ENCODE measurements at places on chromosomes 2 and 18.

DNA sequence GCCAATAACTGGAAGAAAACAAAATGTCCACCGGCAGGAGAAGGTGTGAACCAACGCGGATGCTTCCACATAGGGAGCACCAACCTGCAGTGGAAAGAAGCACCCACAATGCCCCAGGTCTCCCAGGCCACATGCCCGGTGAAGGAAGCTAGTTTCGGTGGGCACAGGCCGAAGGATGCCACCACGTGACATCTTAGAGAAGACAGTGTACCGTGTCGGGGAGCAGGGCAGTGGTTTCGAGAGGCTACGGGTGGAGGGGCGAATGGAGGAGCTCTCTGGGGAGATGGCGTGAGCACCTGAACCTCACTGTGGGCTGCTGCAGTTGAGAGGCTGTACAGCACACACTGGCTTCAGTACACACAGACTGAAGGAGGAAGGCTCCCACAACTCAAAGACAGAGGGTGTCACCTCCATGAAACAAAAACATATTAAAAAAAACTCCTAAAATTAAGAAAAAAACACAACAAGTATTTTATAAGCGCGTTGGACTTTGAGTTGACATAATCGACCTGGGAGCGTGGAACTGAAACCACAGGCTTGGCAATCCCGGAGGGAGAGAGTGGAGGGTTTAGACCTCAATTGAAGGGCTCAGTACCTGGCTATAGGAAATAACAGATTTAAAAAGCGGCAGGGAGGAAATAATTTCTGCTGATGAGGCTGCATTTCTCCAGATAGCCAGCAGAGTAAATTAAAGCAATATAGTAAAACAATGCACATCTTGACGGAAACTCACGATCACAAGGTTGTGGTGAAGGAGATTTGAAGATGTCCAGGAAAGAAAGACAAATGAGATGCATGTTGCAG is 160.1 kb downstream of the RTP5 start:
- DNase-seq = peak; percentile 33

DNA sequence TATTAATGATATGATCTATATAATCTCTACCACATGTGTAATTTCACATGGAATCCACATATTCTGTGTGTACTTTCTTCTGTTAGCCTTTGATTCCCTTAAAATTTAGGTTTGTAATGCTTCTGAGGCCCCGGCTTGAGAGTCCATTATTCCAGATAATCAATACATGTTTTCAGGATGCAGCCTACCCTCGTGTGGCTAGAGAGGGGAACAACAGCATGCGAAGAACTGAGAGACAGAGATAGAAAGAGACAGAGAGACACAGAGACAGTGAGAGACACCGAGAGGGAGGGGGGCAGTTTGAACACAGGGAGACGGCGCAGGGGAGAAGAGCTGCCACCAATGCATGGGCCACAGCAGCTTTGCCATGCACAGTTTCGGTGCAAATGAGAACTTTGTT is 185.4 kb downstream of the SNTG2 start:
- no peak for DNase-seq

- no peak for DNase-seq
Observed at GRCh38 chr18:13511961-13512577, 214.3 kb downstream of the FAM210A start.

GRCh38 chr2:28389399-28390240 is 3.0 kb upstream of the FOSL2 start:
- DNase-seq = no peak

DNA sequence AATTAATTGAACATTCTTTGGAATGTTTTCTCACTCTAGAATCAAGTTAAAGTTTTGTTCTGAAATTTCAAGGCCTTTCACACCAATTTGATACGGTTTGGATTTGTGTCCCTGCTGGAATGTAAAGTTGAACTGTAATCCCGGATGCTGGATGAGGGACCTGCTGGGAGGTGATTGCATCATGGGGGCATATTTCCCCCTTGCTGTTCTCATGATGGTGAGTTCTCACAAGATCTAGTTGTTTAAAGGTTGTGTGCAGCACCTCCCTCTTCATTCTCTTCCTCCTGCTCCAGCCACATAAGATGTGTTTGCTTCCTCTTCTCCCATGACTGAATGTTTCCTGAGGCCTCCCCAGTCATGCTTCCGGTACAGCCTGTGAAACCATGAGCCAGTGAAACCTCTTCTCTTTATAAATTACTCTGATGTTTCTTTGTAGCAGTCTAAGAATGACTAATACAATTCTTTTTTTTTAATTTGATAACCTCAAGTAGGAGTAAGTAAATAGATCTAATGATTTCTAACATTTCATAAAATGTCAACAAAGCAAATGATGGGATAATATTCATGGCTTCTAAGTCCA is 144.2 kb upstream of the CDH7 start:
- DNase-seq = no peak

DNA sequence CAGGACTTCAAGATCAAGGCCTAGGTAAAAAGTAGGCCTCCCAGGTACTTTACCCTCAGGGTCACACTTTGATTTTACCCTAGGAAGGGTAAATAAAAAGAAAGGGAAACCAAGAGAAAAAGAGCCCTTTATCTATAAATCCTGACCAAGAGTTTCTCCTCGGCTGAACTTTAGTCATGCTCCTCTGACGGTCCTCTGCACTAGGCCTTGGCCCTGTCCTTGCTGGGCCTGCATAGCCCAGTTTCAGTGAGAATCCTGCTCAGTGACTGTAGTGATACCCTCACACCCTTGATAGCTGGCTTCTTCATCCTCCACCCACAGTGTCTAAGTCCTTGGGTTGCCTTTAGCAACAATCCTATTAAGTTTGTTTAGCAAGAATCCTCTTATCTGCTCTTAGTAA is 20.5 kb upstream of the ITSN2 start:
- no peak for DNase-seq

DNA sequence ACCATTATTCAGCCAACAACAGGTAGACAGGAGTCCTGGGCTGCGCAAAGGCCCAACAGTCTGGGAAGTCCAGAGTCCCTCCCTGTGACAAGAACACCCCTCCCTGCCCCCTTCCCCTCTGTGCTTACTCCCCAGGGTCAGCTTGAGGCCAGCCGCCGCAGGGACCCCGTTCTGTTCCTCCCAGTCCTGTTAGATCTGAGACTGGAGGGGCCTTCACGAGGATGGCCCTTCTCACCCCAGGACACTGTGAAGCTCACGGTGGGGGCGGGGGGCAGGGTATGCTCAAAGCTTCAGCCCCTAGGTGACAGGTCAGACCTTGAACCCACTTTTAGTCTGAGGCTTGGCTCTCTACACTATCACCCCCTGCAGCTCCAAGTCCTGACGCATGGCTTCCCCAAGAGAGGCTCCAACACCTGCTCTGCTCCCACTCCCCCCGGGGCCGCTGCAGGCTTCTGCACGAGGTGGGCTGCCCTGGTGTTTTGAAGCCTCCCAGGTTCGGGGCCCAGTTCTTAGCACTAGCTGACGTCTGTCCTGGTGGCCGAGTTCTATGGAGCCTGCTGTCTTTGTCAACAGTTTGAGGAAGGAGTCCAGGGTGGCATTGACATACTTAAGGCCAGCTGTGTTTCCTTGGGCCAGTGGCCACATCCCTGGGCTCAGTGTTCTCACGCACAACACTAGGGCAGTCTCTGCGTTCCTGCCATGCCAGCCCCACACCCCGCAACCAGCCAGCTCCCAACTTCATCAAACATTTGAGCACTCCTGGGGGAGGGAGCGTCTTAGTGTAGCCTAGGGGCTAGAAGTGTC is 37.2 kb upstream of the HPCAL1 start:
- no peak for DNase-seq

DNA sequence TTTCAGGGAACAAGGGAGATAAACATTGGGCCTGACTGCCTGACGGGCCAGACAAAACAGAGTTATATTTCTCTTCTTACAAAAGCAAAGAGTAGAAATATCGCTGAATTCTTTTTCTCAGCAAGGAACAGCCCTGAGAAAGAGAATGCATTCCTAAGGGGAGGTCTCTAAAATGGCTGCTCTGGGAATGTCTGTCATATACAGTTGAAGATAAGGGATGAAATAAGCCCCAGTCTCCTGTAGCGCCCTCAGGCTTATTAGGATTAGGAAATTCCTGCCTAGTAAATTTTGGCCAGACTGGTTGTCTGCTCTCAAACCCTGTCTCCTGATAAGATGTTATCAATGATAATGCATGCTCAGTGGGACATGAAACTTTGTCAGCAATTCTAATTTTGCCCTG is 134.9 kb upstream of the CNTNAP5 start:
- no peak for DNase-seq

DNA sequence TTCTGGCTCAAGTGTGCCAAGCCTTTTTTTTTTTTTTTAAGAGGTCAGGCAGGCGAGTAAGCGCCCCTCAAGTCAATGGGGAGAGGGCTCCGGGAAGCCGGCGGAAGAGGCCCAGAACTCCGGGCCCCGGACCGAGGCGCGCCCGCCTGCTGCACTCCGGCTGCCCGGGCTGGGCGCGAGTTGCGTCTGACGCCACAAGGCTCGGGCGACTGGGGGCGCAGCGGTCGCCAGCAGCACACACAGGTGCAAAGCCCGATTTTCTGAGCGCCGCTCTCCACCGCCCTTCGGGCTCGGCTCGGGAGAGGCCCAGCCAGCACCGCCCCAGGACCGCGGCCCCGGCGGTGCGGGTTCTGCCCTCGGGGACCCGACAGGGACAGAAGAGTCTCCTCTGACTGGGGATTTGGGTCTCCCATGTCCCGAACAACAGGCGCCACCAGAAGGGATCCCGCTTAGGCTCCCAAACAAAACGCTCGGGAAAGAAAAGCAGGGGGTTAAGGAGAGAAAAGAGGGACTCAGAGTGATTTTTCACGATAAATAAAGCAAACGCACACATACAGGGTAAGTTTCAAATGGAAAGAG is 787 bp downstream of the ERBB4 start:
- peak; percentile 41 for DNase-seq

GRCh38 chr2:181947273-181947672 is 38.4 kb upstream of the PPP1R1C start:
- no peak for DNase-seq

Measured in ureter (tissue), 1 donor.